T-helper 2 cell (primary cell): ENCODE measurements at places on chromosomes 11 and 22.
A peak's percentile ranks its signal among the peaks of the same experiment; 100 is the strongest.

DNA sequence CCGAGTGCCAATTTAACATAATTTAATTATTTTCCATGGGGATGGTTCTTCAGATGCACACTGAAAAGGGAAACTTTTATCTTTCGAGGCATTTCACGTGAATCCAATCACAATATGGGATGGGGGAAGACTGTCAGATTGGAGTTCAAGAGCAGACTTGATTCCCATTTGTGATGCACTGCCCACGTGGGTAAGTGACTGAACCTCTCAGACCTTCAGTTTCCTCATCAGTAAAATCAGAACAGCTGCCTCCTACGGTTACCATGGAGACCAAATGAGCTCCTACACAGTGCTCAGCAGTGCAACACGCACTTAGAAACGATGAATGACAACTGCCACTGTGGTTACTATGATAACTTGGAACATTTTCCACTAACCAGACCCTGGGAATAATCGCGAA lies 21.7 kb downstream of the KIAA0930 start:
- peak; percentile 82 for DNase-seq

GRCh38 chr11:31973172-31973571 lies 117.7 kb upstream of the RCN1 start:
- no peak for DNase-seq

DNA sequence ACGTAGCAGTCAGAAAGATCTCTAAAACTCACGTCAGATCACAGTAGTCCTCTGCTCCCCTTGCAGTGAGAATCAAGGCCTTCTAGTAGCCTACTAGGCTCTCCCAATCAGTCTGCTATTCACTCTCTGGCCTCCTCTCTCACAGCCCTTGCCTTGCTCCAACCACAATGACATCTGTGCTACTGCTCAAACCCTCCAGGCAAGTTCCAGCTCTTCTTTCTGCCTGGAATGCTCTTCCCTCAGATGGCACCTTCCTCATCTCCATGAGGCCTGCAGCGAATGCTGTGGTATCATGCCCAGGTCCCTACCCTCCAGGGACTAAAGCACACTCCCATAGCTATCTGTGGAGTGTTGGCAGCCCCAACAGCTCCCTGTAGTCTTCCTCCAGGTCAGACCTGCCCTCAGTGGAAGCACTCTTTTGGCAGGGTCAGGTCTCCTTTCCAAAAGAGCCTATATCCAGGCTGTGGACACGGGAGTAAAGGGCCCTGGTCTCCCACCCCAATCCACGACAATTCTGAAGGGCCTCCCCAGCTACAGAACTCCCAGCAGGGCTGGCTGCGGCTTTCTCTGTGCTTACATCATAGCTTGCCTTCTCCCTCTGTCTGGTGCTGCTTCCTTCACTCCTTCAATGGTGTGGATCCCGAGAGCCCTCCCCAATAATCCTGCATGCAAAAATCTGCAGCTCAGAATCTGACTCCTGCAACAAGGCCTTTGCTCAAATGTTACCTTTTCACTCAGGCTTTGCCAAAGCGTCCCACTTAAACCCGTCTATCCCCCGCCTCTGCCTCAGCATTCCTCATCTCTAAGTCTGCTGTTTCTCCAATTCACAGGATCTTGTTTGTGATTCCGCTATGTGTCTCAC lies 8.9 kb downstream of the HIRA start:
- no peak for DNase-seq

DNA sequence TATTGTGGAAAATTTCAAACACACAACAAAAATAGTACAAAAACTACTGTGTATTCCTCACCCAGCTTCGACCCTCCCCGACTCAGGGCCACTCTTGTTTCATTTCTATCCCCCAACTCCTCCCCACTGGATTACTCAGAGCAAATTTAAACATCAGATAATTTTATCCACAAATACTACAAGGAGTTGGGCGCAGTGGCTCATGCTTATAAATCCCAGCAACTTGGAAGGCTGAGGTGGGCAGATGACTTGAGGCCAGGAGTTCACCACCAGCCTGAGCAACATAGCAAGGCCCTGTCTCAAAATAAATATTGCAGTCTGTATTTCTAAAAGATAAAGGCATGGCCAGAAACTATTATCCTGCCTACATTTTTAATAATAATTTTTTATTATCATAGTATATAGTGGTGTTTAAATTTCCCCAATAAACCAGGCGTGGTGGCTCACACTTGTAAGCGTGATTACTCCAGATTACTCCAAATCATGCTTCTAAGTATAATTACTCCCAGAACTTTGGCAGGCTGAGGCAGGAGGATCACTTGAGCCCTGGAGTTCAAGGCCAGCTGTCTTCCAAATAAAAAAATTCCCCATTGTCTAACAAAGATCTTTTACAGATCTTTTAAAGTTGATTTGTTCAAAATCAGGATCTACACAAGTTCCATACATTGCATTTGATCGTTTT lies 39.8 kb downstream of the LRRC32 start:
- DNase-seq, result no peak

DNA sequence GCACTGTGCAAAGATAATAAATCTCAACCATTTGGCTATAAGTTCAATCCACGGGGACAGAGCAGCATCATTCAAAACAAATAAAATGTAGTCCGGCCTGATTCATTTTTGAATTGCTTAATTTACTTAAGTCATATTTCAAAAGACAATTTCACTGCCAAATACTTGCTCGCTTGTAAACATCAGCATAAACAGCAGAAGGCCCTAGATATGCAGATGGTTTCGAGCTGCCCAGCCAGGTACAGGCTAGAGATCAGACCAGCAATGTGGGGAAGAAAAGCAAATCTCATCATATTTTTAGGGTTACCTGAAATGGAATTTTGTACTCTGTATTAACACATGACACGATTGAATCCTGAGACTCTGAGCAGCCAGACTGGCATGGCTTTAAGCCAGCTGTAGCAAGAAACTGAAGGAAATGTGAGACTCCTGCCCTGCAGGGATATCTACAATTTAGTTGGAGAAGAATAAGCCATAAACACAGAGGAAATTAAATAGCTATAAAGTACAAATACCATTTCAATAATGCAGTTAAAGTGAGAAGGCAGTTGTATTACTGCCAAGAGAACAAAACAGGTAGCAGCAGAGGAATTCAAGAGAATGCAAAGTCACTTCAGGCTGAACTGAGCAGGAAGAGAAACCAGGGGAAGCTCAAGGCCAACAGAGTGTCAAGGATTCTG lies 440.3 kb downstream of the ETS1 start:
- DNase-seq, result no peak

- DNase-seq, result no peak
Measured at GRCh38 chr11:103898577-103899336, 137.7 kb upstream of the DDI1 start.

DNA sequence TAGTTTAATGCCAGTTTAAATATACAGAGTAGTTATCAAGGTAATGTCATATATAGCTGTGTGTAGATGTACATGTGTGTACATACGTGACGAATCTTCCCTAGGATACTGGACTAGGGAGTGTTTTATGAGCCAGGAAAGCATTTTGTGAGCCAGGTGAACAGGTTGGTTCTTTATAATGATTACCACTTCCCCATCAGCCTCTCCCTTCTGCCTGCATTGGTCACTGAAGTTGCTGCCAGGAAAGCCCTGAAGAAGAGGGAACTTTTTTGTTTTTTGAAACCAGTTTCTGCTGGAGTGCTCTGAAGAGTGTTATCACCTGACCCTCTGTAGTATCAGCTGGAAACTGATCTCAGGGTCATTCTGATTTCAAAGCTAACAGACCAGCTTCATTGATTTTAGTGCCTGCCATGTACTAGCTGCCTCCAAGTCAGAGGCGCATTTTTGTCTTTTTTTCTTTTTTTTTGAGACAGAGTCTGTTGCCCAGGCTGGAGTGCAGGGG lies 14.2 kb upstream of the ST14 start:
- no peak for DNase-seq

GRCh38 chr11:26828288-26828687 lies 106.4 kb upstream of the SLC5A12 start:
- no peak for DNase-seq

DNA sequence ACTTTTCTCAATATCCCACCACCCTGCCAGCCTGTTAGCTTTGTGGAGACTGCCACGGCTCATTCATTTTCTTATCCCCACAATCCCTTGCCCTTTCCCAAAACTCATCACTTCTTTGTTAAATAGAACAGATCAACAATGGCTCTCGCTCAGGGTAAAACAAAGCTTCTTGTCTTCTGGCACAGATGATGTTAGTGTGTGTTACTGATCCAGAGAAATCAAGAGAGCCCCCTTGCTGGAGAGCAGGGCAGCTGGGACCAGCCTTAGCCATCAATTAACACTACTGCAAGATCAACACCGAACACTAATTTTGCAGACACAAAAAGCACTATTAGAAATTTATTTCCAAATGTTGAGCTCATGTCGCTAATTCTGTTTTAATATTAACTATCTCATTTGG lies 420.9 kb downstream of the TENM4 start:
- no peak for DNase-seq

DNA sequence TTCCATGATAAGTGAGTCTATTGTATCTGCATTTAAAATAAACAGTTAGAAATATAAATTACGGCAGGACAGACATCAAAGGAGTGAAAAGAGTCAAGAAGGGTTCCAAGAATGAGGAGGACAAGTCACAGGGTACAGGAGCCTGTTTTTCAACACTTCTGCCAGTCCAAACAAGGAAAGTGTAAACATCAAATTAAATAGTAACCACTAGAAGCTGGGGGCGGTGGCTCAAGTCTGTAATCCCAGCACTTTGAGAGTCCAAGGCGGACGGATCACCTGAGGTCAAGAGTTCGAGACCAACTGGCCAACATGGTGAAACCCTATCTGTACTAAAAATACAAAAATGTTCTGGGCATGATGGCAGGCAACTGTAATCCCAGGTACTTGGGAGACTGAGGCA lies 219.6 kb downstream of the LUZP2 start:
- no peak for DNase-seq

DNA sequence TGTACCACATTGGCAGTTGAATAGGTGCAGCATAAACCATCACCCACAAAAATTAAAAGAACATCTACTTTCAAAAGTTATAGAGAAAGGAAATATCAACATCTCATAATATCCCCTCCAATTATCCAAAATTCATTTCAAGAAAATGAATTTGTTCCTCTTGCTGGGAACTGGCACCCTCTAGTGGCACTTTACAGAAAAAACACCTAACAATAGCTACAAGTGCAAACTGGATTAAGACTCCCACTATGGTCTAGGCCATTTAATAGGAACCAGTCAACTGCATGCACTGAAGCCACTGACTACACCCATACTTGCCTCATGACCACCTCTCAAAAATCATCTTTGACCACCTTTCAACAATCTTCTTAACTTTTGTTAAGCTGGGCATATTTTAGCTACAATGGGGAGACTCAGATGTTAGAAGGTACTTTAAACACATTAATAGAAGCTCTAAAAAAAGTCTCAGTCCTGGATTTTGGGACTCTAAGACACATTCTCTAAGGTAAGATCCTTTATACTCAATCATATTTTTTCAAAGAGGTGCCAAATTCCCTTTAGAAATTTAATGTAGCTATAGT lies 17.3 kb downstream of the TRAF6 start:
- no peak for DNase-seq

- DNase-seq, result no peak
Measured at GRCh38 chr11:101129203-101129943, at the start of gene PGR. TSS of gene PGR (minus strand) at chr11:101129813. CDS start at chr11:101129070, 743 bp downstream.

- DNase-seq, result no peak
Measured at GRCh38 chr11:68296344-68297051, 15.9 kb upstream of the LRP5 start.

DNA sequence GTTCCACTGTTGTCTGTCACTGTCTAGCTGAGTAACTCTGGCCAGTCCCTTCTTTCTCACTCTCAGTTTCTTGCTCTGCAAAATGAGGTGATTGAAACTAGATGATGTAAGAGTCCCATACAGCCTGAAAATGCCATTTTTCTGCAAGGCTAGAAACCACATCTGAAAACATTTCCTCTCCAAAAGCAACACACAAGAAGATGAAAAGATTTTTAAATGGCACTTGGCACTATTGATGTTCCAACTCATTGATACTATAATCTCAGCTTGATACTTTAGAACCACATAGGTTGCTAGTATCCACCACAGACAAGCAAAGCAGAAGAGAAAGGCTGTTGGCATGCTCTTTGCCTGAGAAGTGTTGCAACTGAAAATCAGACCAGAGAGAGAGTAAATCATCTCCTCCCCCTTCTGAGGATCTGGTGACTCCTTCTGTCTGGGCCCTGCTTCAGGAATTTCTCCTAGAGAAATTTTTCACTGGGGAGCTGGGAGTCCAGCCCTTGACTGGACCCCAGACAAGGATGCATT lies 1217.9 kb downstream of the LRRC4C start:
- DNase-seq, result no peak

- no peak for DNase-seq
Measured at GRCh38 chr22:29331658-29332300, 16.3 kb upstream of the RASL10A start.

GRCh38 chr22:20863366-20863765 lies 4.6 kb downstream of the SNAP29 start:
- DNase-seq, result no peak

- no peak for DNase-seq
Measured at GRCh38 chr22:17239156-17239701, 20.0 kb upstream of the ADA2 start.

GRCh38 chr11:44095506-44096359 lies at the start of gene EXT2:
TSS of gene EXT2 (plus strand) at chr11:44095678. CDS start at chr11:44107713, 12,035 bp downstream.
- DNase-seq, result peak; percentile 76

DNA sequence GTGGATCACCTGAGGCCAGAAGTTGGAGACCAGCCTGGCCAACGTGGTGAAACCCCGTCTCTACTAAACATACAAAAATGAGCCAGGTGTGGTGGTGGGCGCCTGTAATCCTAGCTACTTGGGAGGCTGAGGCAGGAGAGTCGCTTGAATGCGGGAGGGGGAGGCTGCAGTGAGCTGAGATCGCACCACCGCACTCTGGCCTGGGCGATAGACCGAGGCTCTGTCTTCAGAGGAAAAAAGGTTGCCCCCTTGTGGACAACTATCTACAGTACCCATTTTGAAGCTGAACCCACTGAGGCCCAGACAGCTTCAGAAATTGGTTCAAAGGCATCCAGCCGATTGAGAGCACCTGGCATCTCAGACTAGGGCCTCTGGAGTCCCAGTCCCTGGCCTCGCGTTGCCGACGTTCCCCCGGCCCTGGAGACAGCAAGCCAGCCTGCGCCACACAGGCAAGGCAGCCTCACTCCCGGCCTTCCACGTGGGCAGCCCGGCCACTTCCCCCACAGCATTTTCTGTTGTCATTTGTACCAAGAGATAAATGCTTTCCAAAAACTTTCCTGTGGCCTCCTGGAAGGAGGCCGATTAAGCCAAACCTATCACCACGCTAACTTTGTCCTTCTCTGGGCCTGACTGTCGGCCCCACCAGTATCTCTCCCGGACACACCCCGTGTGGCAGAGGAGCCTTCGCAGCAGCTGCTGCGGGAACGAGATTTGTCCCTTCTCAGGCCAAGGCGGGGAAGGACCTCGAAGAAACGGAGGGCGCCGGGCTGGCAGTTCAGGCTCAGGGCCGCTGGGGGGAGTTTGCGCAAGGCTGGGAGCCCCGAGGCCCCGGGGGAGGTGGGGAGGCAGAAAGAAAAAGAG lies 82.8 kb downstream of the FLI1 start:
- no peak for DNase-seq

GRCh38 chr11:69642549-69642912 lies 1.6 kb downstream of the CCND1 start:
- peak; percentile 23 for DNase-seq
